ENCODE measurements at places on chromosomes 1 and 21. TPM values are rescaled to one million over a fixed set of nuclear protein-coding genes. Genes with fewer than 3 reads are reported as not detected.

DNA sequence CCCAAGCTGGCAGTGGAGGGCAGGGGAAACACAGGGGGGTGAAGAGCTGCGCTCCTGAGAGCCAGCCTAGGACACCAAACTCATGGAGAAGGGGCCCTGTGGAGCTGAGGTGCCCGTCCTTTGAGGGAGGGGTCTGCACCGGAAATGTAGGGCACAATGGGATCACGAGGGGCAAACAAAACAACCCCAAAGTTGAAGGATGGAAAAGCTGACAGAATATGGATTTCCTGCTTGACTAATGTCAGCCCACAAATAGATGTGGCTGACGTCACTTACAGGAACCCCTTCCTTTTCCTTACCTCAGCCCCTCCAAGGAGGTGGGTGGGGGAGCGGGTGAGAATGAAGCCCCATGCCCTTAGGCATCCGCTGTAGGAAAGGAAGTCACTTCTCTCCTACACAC lies 110.9 kb downstream of the KCNN3 start:
- no peak for DNase-seq

- no peak for DNase-seq
These were observed 71.9 kb downstream of the TTLL7 start for GRCh38 chr1:83927061-83927460.

DNA sequence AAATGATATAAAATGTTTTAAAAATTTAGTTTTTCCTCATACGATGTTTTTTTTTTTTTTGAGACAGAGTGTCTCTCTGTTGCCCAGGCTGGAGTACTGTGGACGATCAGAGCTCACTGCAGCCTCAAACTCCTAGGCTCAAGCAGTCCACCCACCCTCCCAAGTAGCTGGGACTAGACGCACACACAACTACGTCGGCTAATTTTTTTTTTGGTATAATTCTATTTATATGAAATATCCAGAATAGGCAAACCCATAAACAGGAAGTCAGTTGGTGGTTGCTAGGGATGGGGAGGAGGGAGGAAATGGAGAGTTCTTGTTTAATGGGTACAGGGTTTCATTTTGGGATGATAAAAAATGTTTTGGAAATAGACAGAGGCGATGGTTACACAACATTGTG lies 56.5 kb downstream of the WARS2 start:
- DNase-seq: no peak

GRCh38 chr1:119146466-119146865 lies 6.0 kb upstream of the WARS2 start:
- no peak for DNase-seq

- DNase-seq: peak; percentile 53
These were observed 13.2 kb downstream of the AMPD2 start for GRCh38 chr1:109632671-109633346.

DNA sequence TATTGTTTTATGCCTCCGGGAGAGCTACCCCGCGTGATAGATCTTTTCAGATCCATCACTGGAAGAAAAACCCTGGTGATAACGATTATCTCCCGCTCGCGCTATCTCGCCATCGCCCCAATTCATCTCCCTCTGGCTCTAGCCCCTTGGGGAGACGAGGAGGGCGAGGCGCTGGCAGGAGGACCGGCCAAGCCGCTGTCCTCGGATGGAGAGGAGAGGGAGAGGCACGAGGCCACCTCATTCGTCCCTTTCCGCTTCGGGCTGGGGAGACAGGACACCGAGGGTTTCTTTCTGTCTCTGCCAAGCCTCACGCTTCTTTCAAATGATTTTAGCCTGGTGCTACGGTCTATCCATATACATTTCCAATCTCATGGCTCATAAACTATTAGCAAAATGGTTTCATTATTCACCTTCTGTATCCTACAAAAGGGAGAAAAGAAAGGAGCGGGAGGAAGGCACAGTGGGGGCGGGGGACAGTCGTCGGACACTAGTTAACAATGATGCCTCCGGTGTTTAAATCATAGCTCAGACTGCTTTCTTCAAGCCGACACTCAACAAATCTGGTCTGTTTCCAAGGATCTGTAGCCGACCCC lies 415.0 kb upstream of the ESRRG start:
- no peak for DNase-seq

- peak; percentile 79 for DNase-seq
These were observed 595 bp upstream of the DDR2 start for GRCh38 chr1:162631546-162632191.

GRCh38 chr21:38861056-38861455 lies 55.3 kb downstream of the ETS2 start:
- no peak for DNase-seq

DNA sequence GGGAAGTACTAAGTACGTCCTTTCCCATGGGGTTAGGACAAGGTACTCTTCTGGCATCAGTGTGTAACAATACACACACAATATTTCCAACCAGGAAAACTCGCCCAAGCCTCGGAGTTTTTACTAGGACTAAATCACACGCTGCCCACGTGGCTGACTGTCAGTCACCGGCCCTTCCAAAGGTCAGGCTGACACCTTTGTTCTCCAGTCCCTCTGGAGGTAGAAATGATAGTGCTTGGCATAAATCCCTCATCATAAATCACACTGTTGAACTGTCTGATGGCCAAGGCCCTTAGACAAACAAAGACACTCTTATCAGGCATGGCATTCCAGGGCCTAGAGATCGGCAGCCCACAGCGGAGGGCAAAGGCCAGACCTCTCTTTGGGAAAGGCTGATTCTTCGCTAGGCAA lies 16.9 kb upstream of the SLAMF9 start:
- DNase-seq: no peak

DNA sequence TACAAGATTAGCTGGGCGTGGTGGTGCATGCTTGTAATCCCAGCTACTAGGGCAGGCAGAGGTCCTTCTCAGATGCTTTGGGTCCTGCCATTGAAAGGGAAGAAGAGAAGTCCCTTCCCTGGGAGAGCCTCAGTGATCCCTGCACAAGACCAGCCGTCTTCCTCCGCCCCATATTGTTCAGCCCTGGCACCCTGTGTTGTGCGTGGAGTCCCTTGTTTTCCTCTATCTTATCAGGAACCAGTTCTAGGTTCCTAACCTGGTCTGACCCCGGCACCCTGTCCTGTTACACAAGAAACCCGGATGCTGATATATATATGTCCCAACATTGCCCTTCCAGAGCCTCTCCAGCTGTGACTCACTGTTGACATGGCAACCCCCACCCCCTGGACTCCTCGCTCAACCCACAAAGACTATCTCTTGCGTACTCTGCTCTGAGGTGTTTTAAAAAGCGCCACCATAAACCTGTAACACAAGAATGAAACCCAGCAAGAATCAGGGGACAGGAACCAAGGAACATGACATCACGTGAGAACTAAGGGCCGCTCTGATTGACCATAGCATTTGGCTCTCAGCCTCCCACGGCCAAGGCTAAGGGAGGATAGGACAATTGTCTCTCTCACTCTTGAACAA lies 4.8 kb downstream of the MX2 start:
- DNase-seq: no peak

Gene TIPRL
- total RNA-seq: 41.5 TPM

Measured in SJCRH30 (cell line).